Activated naive CD4-positive, alpha-beta T cell treated with anti-CD3 and anti-CD28 coated beads for 36 hours (primary cell): ENCODE measurements at places on chromosomes 5 and 9. TPM values are rescaled to one million over a fixed set of nuclear protein-coding genes. Genes with fewer than 3 reads are reported as not detected.

Gene ADAMTS6
- total RNA-seq: 0.86 TPM

GRCh38 chr5:31844622-31845345, 205.9 kb downstream of the PDZD2 start:
- no peak for DNase-seq

GRCh38 chr9:92141144-92142129, 26.2 kb upstream of the SPTLC1 start:
- peak; percentile 26 for DNase-seq

Gene CAVIN4
- not detected for total RNA-seq

DNA sequence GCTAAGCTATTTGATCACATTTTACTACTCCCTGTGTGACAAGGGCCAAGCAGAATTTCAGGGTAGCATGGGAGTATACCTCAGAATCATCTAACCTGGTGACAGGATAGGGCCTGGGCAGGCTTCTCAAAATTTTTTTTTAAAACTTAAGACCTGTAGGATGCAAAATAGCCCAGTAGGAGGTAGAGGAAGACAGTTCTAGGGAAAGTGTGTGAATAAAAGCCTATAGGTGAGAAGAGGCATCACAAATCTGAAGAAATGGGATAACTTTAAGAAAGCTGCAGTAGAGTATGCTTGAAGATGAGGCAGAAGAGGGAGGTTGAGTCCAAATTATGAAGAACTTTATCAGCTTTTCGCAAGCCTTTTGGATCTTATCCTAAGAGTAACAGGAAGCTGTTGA, 32.3 kb downstream of the CNTRL start:
- DNase-seq: no peak

Gene CYLC2
- not detected for total RNA-seq

DNA sequence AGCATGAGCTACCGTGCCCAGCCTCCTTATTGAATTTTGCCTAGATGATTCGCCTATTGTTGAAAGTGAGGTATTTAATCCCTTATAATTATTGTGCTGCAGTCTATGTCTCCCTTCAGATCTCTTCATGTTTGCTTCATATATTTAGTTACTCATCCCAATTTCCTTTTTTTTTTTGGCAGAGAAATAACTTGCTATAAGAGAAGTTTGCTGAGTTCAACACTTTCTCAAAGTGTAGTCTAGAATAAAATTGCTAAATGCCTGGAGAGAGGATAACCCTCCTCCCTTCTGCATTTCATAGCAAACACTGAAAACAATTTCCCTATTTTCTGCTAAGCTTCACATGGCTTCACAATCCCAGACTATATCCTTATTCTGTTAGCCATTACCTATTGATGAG, 136.6 kb upstream of the CD180 start:
- DNase-seq: no peak

Gene SMAD5
- 0.50 TPM for total RNA-seq

Gene NSG2
- not detected for total RNA-seq
